Left lung (tissue), 14 donors: ENCODE measurements at places on chromosomes 7 and 10. TPM values are rescaled to one million over a fixed set of nuclear protein-coding genes. Genes with fewer than 3 reads are reported as not detected.

Gene RADIL
- 8.0 TPM for total RNA-seq

Gene CAPZA2
- total RNA-seq: 286 TPM

GRCh38 chr7:31991846-31992245 lies 78.4 kb downstream of the PDE1C start:
- peak overlapping the region; percentile 16 for H3K27ac ChIP-seq
- no peaks in the 10 kb centered on the region for H3K36me3 ChIP-seq
- no peak for DNase-seq
- H3K4me3 ChIP-seq: no peak overlapping the region
- H3K4me1 ChIP-seq: no peaks in the 10 kb centered on the region

DNA sequence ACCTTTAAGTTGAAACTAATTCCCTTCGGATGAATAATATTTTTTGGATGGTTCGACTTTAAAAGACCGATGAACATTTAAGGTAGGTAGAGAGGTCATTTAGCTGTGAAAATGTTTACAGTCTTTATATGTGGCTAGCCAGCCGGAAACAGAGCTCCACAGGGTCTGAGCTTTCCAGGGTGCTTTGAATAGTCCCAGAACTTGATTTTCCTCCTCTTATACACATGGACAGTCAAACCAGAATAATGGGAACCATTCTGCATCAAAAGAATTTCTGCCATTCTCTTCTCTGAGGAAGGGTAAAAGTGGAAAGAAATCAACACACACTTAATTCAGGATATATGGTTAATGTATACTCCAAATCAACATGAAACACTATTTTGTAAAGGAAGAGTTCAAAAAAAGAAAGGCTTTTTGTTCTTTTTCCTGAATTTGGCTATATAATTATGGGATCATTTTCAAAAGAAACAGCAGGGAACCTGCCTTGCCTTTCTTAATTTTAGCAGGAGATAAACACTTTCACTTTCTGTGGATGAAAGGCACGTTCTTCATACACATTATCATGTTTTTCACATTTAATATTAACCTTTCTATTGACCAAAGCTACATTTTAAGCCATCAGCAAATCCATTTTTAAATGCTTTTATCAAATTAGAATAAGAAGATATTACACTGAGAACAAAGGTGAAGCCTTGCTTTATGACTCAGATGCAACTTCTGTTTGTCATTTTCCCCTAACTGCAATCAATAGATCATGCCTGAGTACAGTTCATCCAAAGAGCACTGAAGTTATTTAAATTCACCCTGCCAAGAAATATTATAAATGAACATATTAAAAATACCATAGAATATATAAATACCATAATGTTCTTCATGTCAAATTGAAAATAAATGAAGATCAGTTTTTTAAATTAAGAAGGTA lies 307.3 kb downstream of the THSD7A start:
- no peak overlapping the region for H3K27ac ChIP-seq
- no peak for DNase-seq
- H3K4me3 ChIP-seq: no peak overlapping the region
- no peaks in the 10 kb centered on the region for H3K27me3 ChIP-seq
- H3K4me1 ChIP-seq: no peaks in the 10 kb centered on the region

GRCh38 chr7:45923290-45923689 lies 2.2 kb upstream of the IGFBP3 start:
- peak; percentile 77 for DNase-seq
- no peak overlapping the region for H3K4me3 ChIP-seq
- H3K36me3 ChIP-seq: no peaks in the 10 kb centered on the region
- no peak overlapping the region for H3K27ac ChIP-seq
- peaks cover 64% of the 10 kb centered on the region for H3K27me3 ChIP-seq

Gene C7orf33
- total RNA-seq: not detected

DNA sequence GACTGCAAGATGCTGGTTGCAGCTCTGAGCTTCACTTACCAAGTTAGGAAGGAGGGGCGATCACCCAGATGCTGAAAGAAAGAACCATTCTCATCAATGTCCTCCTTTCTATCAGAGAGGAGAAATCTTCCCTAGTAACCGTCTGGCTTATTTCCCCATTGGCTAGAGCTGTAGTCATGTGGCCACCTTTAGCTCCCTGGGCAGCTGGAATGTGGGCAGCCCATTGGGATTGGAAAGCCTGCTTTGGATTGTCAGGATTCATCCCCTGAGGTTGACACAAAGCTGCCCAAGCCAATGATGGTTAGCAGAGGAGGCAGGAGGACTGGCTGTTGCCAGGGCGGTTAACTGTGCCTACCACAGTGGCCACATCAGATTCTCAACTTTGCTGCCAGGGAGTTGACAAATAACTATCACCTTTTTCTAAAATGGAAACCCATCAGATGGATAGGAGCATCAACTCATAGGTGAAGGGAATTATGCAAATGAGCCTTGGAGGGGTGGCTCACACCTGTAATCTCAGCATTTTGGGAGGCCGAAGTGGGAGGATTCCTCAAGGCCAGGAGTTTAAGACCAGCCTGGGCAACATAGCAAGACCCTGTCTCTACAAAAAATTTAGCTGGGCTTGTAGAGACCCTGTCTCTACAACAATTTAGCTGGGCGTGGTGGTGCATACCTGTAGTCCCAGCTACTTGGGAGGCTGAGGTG lies 206.4 kb upstream of the GALNT17 start:
- H3K4me1 ChIP-seq: no peaks in the 10 kb centered on the region
- no peaks in the 10 kb centered on the region for H3K36me3 ChIP-seq
- no peak overlapping the region for H3K27ac ChIP-seq
- no peaks in the 10 kb centered on the region for H3K27me3 ChIP-seq

DNA sequence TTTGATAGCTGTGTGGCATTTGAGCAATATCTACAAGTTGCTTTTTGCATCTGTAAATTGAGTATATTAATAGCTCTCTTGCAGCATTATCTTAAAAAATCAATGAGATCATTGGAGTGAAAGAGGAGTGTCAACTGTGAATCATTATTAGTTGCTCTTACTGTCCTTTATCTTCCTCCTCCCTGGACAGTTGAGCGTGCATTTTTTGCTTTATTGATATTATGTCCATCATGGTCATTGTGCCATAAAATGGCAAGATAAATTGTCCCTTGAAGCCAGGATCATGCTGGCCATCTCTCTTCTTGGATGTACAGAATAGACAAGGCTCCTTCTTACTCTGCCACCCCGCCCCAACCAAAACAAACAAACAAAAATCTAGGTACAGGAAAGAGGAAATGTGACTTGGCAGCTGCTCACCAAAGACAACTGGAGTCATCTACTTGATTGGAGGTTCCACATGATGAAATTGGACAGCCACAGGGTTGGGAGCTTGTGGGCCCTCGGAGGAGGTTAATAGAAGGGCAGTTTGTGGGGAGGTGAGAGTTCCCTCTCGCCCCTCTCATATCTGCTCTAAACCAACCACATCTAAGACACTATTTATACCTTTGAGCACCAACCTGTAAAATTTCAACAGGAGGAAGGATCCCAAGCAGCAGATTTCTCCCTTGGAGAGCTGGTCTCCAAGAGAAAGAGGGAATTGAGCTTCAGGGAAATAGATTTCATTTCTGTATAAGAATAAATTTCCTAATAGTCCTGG lies 252.7 kb downstream of the SKIDA1 start:
- H3K4me3 ChIP-seq: no peak overlapping the region
- H3K4me1 ChIP-seq: no peaks in the 10 kb centered on the region
- DNase-seq: no peak
- H3K27me3 ChIP-seq: no peaks in the 10 kb centered on the region

DNA sequence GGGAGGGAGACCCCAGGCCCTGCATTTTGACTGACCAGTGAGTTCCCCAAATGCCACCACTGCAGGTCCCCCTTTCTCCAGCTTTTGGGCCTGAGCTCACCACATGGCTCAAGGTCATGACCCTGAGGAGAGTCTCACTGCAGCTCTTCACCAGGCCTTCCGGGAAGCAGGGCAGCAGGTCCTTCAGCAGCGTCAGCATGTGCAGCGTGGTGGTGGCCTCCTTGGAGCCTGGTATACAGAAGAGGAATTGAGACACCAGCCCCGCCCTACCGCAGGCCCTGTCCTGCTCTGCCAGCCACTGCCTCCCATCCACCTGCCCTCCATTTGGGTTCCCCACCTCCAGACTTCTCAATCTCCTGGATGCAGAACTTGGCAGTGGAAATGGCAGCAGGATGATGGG lies 13.0 kb downstream of the RRP12 start:
- no peak overlapping the region for H3K27ac ChIP-seq
- H3K27me3 ChIP-seq: no peaks in the 10 kb centered on the region
- H3K4me3 ChIP-seq: no peak overlapping the region

DNA sequence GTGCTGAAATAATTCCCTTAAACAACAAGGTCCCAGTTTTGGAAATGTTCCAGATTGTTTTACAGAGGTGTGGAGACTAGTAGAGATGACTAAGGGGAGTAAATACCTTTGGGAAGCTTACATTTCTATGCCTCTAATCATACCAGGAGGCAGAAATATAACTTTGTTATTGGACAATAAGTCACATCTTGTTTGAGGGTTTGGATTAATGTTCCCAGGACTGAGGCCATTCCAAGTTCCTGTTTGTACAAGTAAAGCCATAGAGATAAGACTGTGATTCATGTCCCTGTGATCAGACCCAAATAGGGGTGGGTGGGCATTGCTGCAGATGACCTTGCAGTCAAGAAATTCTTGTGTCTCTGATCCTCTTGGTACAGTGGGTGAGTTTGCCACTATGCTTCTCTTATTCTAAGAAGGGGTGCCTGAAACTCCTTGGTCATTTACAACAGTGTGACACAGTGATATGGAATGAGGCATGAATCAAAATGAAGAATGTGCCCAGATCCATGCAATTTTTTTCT lies 508.3 kb downstream of the SORCS3 start:
- H3K27me3 ChIP-seq: no peaks in the 10 kb centered on the region
- H3K4me1 ChIP-seq: no peaks in the 10 kb centered on the region
- H3K4me3 ChIP-seq: no peak overlapping the region
- no peak for DNase-seq
- H3K36me3 ChIP-seq: no peaks in the 10 kb centered on the region

- no peaks in the 10 kb centered on the region for H3K4me1 ChIP-seq
- H3K27me3 ChIP-seq: no peaks in the 10 kb centered on the region
- no peak overlapping the region for H3K4me3 ChIP-seq
- DNase-seq: peak; percentile 73
- no peak overlapping the region for H3K27ac ChIP-seq
These were observed 317.5 kb downstream of the WDR11 start for GRCh38 chr10:121168545-121169216.

Gene CFAP43
- total RNA-seq: 7.4 TPM

- no peak overlapping the region for H3K4me3 ChIP-seq
- no peak for DNase-seq
- no peaks in the 10 kb centered on the region for H3K27me3 ChIP-seq
- H3K4me1 ChIP-seq: no peaks in the 10 kb centered on the region
These were observed 817.5 kb downstream of the NRG3 start for GRCh38 chr10:82692458-82692857.
